ENCODE measurements at places on chromosomes 16 and 17.

DNA sequence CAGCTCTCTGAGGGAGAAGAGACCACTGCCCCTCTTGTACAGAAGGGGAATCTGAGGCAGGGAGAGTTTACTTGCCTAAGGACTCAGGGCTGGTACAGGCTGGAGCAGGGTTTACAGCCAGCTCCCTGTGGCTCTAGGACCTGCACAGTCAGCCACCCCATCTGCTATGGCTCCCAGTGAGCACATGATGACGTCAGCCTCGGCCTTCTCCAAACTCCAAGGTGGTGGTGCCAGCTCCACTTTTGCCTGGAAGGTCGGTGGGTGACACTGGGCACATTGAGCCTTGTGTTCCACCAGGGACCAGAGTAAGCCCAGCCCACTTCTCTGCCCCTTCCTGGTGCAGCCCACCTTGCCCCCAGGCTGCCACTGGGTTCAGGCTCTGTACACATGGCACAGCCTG lies 202.2 kb downstream of the ENGASE start:
- DNase-seq, result no peak

GRCh38 chr17:78013683-78014467 lies 55.4 kb downstream of the TNRC6C start:
- no peak for DNase-seq

DNA sequence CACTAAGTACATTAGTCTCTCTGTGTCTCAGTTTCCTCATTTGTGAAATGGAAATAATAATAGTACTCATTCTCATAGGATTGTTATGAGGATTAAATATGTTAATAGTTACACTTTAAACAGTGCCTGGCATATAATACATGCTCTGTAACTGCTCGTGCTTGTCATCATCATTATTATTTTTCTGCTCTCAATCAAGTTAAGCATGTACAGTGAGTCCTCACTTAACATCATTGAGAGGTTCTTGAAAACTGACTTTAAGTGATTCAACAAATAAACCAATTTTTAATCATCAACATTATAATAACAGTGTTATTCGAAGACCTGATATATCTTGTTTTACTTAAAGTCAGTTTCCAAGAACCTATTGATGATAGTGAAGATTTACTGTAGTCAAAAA lies 322.3 kb downstream of the ZFHX3 start:
- no peak for DNase-seq

GRCh38 chr16:23537390-23537789 lies 19.8 kb downstream of the EARS2 start:
- no peak for DNase-seq

DNA sequence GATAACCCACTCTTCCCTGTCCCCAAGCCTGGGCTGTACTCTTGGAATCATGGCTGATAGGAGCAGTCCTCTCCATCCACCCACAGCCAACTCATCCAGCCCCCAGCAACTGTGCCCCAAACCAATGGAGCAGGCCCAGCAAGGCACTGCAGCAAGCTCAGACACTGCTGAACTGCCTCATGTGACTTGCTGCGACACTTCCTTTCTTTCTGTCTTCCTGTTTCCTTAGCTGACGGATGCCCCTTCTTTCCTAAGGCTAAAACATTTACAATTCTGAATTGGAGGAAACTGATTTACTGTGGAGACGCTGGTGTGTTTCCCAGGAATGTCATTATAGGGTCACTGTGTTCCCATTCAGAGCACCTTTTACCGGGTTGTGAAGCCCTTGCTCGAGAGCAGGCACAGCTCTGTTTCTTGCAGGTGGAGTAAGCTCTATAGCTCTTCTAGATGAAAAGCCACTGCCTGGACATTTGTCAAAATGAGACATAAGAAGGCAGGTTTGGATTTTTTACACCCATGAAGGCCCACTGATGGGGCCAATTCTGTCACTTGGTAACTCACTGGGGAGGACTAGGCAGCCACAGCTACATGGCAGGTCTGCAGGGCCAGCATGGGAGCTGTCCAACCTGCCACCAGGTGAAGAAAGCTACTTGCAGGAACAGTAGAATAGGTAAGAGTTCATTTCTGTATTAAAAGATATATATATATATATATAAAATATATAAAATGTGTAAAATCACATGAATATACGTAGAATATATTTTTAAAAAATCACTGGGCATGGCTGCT lies 27.4 kb downstream of the TMEM11 start:
- no peak for DNase-seq

DNA sequence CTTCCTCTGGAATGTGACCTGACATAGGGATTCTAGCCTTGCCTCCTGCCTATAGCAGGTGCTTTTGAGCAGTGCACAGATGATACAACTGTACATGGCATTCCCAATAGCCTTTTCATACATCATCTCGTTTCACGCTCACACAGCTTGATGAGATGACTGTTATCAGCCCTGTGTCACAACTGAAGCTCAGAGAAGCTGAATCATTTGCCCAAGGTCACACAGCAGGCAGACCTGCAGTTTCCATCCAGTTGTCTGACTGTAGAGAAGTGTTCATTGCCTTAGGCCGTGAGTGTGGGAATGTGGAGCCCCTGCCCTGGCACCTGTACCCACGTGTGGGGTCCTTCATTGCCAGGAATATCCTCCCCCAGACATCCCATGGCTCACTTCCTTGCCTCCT lies 20.1 kb downstream of the WFDC1 start:
- DNase-seq, result no peak

DNA sequence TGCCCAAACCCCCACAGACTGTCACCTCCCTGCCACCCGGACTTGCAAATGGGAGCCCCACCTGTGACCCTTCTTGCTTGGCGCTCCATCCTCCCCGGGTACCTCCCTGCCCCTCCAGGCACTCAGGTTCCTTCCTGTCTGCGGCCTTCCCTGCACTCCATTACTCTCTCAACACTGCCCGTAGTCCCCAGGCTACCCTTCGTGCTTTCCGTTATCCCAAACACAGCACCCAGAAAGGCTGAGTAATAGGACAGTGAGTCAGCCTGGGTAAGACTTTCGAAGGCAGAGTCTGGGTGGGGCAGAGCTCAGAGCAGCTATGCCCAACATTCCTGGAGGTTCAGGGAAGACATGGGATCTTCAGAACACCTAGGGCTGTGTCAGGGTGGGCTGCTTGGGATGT lies 16.6 kb upstream of the C16orf74 start:
- DNase-seq, result no peak

DNA sequence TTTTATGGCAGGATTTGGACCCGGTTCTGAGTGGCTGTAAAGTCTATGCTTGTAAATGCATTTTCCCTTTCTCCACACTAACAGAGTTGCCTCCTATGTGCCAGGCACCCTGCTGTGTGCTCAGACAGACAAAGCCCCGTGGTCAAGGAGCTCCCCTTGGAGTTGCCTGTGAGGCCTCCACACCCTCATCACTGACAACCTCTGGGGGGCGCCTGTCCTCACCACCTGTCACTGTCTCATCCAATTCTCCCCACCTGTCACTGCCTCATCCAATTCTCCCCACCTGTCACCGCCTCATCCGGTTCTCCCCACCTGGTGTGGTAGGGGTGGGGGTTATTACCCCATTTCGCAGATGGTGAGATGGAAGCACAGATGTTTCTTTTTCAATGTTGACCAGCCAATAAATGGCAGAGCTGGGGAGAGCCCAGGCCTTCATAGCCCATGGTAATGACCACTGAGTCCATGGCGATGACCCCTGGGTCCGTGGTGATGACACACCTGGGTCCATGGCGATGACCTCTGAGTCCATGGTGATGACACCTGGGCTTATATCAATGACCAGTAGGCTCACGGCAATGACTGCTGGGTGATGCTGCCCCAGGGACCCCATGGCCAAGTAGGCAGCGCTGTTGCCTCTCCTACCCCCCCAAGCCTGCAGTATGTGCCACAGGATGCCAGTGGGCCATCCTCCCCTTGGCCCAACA lies 150.1 kb downstream of the IRF8 start:
- DNase-seq, result no peak

GRCh38 chr16:12573300-12573699 lies 230.4 kb downstream of the CPPED1 start:
- no peak for DNase-seq

DNA sequence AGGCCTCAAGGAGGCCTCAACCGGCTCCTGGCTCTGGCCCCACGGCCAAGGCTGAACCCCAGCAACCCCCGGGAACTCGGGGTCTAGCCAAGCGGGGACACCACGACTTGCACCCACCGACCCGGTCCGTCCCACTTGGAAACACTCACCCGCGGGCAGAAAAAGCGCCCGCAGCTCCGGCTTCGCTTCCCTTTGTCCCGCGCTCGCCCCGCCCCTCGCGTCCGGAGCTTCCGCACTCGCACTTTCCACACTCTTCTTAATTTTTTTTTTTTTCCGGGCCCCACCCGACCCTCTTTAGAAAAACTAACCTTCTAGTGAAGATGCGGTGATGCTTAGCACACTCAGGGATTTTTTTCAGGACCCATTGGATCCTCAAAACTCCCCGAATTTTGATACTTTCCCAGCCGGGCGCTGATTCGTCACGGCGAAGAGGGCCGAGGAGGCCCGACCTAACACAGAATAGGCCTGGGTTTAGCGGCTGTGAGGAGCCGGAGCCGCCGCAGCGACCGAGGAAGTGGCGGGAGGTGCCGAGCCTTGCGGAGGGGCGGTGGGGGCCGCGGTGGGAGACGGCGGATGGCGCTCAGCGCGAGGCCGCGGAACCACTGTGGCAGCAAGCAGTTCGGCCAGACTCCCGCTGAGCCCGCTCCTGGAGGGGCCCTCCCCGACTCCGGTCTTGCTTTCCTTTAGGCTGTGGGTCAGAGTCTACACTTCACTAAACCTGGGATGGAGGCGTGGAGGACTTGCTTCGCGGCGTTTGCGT lies at the start of gene SMARCE1:
SMARCE1 (minus strand) TSS at position 195 of the 760 bp plus-strand sequence. CDS start 2,016 bp downstream, outside the sequence.
- no peak for DNase-seq

GRCh38 chr17:32275060-32276042 lies 9.7 kb downstream of the RHBDL3 start:
- DNase-seq, result no peak

All from esophagus squamous epithelium (tissue), 5 donors.